Posterior cingulate gyrus (tissue), 11 donors: ENCODE measurements at places on chromosomes 7 and 10.

GRCh38 chr10:103765168-103765567, 90.2 kb downstream of the SH3PXD2A start:
- DNase-seq = no peak

- DNase-seq = no peak
Measured at GRCh38 chr7:16817536-16817935, 12.7 kb upstream of the AGR2 start.

DNA sequence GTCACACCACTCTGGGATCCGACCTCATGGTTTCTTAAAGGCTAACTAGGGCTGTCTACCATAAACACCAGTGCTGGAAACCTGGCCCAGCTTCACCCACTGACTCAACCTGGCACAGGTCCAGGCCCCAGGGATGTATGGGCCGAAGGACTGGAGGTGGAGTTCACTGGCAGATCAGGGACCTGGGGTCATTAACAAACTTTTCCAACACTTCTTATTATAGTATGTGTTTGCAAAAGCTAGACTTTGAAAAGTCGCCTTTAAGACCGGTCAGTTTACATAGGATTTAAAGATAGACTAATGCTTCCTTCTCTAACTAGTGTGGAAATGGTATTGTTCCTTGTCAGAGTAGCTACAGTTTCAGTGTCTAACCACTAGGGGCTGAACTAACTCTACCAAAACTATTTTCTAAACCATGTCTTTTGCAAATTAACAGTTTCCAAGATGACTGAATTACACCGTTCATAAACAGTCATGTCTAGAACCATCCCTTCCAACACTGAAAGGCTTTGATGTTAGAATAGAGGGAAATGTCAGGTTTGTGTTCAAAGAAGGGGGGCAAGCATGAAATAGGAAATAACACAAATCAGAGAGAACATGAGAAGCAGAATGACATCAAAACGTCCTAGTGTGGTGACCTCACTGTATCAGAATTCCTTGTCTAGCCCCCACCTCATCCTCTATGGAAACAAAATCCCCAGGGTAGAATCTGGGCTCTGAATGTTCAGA, 29.7 kb downstream of the STN1 start:
- DNase-seq = peak; percentile 31

- no peak for DNase-seq
Measured at GRCh38 chr7:112262036-112262435, 55.5 kb downstream of the ZNF277 start.

DNA sequence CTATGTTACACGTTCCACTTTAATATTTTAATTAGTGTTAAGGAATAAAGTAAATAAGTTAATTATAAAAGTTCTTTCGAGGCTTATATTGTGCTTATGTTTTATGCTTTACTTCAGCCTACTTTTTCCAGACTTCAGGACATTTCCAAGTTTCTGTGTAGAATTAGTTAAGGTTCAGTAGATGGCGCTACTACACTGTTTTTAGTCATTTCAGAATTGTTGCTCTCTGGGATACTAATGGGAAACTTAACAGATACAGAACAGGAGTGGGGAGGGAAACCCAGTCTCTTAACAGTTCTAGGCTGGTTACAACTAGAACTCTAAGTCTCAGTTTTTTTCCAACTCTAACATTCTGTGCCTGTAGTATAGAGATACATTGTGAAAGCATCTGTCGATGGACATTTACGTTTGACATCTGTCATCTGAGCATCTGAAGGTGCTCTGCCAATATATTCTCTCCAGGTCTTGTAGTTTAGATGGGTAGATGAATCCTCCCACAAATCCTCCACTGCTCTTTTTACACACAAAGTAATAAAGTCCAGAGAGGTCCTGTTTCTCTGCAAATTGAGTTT, 56.8 kb upstream of the FAM171A1 start:
- no peak for DNase-seq

GRCh38 chr10:84097787-84098353, 41.4 kb upstream of the GHITM start:
- no peak for DNase-seq

DNA sequence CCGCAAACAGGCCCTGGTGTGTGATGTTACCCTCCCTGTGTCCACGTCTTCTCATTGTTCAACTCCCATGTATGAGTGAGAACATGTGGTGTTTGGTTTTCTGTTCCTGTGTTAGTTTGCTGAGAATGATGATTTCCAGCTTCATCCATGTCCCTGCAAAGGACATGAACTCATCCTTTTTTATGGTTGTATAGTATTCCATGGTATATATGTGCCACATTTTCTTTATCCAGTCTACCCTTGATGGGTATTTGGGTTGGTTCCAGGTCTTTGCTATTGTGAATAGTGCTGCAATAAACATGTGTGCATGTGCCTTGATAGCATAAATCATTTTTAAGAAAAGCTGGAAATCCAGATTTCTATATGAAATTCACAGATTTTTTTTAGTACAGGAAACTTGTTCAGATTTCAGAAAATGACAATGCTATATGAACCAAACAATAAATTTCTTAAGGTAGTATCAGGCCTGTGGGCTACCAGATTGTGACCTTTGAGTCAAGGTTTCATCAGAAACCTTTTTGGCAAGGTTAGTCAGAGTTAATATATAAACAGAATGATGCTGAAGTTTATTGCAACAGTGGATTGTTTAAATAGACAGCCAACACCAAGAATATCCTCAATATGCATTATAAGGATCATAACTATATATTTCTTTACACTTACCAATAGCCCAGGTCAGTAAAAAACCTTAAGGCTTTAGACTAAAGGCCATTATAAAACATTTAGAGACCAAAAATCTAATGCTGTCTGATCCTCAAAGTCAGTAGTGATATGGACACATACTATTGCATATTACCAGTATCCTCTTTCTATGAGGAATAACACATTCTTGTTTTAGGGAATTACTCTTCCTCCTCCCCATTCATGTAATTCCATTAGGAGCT, 68.7 kb upstream of the PAPSS2 start:
- DNase-seq = no peak

DNA sequence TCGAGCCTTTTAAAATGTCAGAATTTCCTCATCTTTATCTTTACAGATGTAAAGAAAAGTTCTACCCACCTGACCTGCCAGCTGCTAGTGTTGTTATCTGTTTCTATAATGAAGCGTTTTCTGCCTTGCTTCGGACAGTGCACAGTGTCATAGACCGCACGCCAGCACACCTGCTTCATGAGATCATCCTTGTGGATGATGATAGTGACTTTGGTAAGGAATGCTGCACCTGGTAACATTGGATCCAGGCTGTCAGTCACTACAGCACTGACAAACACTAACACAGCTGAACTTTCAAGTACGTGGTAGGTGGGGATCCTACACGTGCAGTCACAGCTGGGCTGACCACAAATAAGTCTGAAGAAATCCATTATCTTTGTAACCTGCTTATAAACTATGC, 77.6 kb downstream of the GALNT11 start:
- DNase-seq = no peak

- no peak for DNase-seq
Measured at GRCh38 chr7:72112992-72113391, 299.1 kb downstream of the CALN1 start.

GRCh38 chr10:52778511-52779392, 6.2 kb upstream of the MBL2 start:
- no peak for DNase-seq

- no peak for DNase-seq
Measured at GRCh38 chr10:132687181-132687892, 98.6 kb downstream of the NKX6-2 start.

DNA sequence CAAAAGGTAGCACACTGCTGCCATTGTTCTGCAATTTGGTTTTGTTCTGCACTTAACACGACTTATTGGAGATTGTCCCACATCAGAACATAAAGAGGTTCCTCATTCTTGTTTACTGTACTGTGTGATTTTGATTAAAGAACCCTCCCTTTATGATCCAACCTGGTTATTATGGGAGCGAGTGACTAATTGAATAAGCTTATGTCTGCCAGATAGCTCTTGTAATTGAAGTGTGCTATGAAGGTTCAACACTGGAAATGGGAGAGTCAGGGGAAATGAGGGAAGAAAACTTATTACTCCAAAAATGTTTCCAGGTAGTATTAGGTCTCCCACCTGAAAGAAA, 33.9 kb downstream of the CASP7 start:
- no peak for DNase-seq

DNA sequence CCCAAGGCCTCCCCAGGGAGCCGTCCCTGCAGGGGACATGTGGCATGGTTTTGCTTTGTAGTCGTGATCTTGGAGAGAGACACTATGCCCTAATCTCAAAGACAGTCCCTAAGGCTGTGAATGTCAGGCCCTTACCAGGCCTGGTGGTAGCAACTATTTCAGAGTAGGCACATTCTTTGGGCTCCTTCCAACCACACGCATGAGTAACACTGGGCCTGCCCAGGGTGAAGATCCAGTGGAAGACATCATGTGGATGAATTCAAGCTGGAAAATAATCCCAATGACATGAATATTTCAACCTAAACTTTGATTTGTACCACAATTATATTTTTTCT, 39.5 kb upstream of the INSIG1 start:
- no peak for DNase-seq

GRCh38 chr7:77337456-77337990, 78.6 kb downstream of the GSAP start:
- DNase-seq = no peak

DNA sequence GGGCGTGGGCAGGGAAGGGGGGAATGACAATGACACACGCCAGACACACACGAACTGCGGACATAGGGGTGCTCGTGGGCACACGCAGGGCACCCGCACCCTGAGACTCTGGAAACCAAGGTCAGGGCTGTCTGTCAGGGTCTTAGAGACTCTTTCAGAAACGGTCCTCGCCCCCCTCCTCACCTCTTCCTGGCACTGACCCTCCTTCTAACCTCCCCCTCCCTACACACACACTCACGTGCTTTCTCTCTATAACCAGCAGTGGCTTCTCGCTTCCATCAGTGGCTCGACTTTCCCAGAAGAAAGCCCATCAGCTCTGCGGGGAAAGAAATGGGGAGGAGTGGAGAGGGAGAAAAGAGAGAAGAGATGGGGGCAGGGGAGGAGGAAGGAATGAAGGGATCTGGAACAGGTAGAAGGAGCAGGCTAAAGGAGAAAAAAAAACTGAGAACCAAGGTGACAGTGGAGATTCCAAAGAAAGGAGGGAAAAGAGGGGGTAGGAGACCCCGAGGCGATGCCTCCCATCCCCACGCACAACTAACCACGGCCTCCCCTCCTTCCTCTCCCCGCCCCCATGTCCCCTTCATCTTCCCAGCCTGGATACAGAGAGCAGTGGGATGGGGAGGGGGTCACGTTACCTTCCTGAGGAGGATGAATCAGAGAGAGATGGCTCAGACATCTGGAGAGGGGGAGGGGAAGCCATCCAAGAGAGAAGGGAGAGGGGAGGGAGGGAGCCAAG, 1.7 kb upstream of the VGF start:
- no peak for DNase-seq

GRCh38 chr7:148500978-148501377, 89.6 kb upstream of the C7orf33 start:
- no peak for DNase-seq

DNA sequence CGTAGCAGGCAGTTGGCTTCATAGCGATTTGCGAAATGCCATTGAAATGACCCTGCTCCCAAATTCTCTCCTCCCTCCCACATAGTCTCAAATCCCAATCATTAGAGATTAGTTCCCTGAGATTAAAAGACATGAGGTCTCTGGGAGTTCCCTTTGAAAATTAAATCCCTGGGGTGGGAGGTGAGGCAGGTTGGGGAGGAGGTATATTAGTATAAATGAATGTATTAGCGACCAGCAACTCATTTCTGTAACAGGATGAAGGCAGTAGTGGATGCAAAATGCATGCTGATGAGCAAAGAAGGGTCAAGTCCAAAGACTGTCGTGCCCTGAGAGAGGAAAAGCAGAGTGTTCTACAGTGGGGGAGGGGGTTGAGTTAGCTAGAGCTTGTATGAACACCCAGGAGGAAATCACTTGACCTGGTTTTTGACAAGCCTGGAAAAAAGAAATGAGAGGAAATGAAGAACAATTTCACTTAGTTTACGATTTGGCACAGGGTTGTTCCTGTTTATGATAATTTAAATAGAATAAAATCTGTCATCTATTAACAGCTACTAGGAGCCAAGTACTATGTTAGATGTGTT, 79.6 kb upstream of the MTPN start:
- DNase-seq = no peak

DNA sequence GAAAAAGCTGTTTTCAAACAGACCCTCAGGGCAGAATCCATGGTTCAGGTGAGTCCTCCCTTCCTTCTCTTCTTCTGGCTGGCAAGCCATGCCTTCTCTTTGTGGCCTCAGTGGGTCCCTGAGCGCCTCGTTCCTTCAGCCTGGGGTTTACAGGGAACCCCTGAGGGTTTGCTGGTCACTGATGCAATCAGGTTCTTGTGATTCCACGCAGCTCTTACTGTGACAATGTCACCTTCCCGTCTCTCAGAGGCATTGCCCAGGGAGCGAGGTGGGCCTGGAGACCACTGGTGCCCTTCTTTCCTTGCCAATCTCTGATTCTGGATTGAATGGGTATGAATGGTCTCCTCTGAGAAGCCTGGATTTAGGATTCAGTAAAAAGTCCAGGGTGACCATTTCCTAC, 132.2 kb downstream of the ADARB2 start:
- DNase-seq = no peak

- no peak for DNase-seq
Measured at GRCh38 chr10:125076891-125077541, 83.3 kb downstream of the CTBP2 start.

DNA sequence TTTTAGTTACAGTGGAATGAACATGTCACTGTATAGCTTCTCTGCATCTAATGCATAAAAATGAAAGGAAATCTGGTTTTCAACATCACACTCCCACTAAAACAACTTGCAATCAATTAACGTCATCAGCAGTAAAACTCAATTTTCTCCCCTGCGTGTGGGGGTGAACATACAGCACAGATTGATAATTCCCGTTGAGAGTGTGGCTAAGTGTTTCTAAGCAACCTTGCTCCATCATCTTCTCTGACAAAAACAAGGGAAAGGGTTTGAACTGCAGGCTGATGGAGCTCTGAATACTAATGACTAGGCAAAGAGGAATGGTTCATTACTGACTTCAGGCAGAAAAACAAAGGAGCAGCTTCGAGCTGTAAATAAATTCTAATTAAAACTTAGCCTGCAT, 238.3 kb downstream of the PARD3 start:
- DNase-seq = no peak

DNA sequence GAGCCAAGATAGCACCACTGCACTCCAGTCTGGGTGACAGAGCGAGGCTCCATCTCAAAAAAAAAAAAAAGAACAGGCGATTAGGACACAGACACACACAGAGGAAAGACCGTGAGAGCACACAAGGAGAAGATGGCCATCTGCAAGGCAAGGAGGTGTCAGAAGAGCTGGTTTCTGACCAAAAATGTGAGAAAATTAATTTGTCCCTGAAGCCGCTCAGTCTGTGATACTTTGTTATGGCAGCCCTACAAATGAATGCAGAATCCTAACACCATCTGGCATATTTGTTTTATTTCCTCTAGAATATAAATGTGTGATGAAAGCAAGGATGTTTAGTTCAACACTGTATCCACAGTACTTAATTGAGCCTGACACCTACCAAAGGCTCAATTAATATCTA, 69.7 kb downstream of the ZFAND4 start:
- DNase-seq = no peak

DNA sequence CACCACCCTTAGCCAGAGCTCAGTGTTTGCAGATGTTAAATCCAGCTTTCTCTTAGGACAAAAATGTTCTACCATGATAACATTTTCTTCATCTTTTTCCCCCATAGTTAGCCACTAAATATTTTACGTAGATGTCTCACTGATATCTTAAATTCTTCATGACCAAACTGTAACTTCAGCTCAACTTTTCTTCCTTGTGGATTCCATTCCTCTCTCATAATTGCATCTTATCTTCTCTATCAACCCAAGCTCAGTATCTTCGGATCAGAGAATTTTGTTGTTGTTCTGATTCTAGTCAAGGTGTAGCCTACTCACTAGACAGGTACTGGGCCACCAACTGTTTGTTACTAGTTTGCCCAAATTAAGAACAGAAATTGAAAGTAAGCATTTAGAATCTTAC, 60.2 kb downstream of the SHOC2 start:
- no peak for DNase-seq
